Fibroblast of lung (primary cell): ENCODE measurements at places on chromosomes 1 and 21. TPM values are rescaled to one million over a fixed set of nuclear protein-coding genes. Genes with fewer than 3 reads are reported as not detected.

DNA sequence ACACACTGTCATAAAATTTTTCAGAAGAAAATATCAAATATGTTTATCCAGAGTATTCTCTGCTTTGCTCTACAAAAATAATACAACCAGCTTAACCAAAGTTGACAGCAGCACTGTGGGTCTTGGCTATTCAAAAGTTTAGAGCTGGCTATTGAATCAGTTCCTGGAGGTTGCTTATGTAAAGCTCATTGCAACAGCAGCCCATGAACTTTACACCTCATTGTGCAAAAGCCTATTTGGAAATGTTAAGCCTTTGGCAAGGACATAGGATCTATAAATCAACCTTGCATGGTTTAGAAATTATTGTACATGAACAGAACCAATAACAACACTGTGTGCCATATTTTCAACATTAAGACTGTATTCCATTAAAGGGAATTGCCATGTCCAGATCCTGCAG is 714.9 kb downstream of the ADGRL2 start:
- peak; percentile 98 for DNase-seq

DNA sequence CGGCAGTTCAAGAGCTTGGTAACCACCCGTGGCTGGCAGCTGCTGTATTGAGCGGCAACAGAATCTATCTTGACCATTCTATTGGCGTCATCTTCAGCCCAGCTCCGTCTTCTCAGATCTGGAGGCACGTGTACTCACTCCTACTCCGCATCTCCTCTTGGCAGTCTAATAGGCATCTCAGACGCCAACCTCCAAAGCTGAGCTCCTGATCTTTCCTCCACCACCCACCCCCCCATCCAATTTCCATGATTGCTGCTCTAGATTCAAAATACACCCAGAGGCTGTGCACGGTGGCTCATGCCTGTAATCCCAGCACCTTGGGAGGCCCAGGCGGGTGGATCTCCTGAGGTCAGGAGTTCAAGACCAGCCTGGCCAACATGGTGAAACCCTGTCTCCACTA is 84.6 kb upstream of the CASZ1 start:
- DNase-seq: no peak

DNA sequence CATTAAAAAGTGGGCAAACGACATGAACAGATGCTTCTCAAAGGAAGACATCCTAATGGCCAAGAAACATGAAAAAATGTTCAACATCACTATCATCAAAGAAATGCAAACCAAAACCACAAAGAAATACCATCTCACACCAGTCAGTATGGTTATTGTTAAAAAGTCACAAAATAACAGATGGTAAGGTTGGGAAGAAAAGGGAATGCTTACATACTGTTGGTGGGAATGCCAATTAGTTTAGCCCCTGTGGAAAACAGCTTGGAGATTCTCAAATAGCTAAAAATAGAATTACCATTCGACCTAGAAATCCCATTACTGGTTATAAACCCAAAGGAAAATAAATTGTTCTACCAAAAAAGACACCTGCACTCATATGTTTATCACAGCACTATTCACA is 369.4 kb downstream of the KCNH1 start:
- peak; percentile 66 for DNase-seq

DNA sequence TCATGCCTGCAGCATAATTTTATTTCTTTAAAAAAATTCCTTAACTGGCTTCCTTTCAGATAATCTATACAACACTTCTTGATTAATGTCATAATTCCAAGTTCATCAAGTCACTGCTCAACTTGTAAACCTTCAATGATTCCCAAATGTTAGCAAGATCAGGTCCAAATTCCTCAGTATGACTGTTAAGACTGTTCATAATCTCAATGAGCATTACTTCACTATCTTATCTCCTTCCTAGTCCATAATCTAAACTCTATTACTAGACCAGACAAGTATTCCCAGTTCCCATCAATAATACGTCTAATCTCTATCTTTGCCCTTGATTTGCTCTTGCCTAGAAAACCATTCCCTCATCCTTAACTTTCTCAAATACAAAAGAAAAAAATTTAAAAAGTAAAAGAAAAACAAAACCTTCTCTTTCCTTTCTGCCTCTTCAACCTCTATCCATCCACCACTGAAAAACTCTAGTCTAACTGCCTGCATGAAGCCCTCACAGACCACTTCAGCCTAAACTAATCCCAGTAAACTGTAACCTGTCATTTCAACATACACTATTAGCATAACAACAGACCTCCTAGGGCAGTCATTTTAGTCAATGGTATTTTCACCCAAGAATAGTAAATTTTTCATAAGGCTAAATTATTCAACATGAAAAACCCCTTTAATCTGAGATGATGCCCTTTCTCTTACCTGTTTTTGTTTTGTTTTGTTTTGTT is 15.5 kb downstream of the LUZP1 start:
- DNase-seq: no peak

GRCh38 chr1:201336711-201337450 is 40.6 kb downstream of the TNNT2 start:
- DNase-seq: no peak

DNA sequence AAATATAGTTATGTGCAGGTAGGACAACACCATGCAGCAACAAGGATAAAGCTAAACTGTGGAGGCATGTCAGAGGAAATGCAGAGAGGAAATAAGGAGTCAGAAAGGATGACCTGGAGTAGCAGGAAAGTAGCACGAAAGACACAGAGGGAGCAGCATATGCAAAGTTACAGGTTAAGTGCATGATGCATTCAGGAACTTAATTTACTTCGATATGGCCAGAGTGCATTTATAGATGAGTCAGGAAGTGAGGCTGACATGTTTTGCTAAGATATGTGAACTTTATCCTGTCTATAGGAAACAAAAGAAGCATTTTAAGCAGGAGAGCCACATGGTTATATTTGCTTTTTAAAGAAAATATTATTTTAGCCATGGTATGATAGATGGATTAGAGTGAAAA is 15.4 kb upstream of the MUTYH start:
- DNase-seq: no peak

DNA sequence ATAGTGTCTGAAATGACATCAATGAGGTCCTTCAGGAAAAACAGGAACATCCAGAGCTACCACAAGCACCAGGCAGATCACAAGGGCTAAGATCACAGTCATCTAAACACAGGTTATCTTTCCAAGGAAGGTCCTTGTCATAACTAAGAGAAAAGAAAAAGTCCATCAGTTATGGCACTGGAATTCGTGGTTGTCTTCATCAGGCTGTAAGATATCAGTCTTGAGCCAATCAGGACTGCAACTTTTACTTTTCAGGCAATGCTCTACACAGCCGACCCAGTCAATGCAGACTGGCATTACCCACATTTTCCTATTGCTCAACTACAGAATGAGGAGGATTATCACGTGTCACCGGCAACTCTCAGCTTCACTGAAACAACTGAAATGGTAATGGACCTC is 26.4 kb downstream of the SORT1 start:
- peak; percentile 81 for DNase-seq

GRCh38 chr1:3062616-3063378 is 6.2 kb upstream of the PRDM16 start:
- DNase-seq: no peak

GRCh38 chr1:202551683-202552082 is 158.6 kb downstream of the SYT2 start:
- DNase-seq: no peak

GRCh38 chr21:35324372-35325220 is 275.5 kb upstream of the RUNX1 start:
- DNase-seq: peak; percentile 82

- peak; percentile 63 for DNase-seq
Observed at GRCh38 chr1:219374636-219375035, 201.0 kb downstream of the LYPLAL1 start.

DNA sequence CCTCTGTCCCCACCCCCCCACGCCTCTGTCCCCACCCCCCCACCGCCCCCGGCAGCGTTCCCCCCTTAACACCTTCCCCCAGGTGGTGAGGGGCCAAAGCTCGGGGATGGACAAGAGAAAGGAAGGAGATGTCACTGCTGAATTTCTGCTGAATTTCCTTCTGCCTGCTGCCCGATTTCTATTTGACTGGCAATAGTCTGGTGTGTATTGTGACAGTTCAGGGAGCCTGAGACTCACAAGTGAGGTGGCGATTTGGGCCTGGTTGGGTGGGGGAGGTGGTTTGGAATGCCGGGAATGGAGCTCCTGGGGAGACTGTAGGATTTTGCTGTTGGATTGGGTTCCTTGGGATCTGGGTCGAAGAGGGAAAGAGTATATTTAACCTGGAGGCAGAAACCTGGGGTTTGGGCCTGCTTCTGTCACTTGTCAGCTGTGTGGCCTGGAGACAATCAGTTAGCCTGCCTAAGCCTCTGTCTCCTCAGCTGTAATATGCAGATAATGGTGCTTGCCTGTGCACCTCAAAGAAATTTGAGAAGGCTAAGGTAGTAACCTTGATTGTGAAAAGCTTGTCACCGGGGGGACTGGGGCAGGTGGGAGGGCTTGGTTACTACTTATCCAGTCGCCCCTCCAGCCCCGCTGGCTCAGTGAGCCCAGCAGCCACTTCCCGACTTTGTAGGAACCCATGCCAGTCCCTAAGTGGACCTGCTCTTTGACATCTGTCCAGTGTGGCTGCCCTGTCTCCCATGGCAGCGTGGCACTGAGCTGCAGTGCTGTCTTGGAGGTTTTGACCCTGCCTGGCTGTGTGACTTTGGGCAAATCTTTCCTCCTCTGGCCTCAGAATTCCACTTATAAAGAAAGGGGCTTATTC is 7.7 kb upstream of the LMNA start:
- DNase-seq: peak; percentile 54

DNA sequence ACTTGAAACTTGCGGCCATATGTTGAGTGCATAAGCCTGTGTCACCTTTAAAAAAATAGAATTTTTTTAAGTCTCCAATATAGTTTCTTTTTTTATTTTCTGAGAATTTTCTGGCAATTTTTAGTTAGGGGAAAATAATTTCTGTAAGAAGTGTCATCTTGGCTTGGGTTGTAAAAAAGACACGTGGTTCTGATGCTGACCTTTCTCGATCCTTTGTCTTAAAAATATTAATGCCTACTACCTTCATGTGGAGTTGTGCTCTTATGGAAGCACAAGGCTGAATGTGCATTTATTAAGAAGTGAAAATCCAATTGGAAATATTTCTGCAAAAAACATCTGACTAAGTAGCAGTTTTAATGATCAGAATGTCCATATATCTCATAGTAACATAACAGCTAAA is 3.5 kb downstream of the ELAVL4 start:
- no peak for DNase-seq

GRCh38 chr1:235131961-235132360 is 3.3 kb upstream of the TOMM20 start:
- no peak for DNase-seq

- DNase-seq: no peak
Observed at GRCh38 chr1:89611721-89612120, 21.2 kb upstream of the LRRC8C start.

DNA sequence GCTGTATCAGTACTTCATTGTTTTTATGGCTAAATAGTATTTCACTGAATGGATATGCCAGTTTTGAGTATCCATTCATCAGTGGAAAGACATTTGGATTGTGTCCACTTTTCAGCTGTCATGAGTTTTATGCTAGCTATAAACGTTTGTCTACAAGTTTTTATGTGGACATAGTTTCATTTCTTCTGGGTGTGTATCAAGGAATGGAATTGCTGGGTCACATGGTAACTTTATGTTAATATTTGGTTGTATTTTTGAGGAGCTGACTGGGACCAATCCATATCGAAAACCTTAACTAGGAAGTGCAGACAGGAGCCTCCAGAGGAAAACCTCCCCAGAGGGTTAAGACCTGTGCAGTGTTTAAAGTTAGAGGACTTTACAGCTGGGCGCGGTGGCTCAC is 31.8 kb upstream of the DISC1 start:
- DNase-seq: no peak

The RAB7B gene
- polyA plus RNA-seq: 15.5 and 20.1 TPM in 2 replicates

The C1QA gene
- not detected in 2 replicates for polyA plus RNA-seq

The AIM2 gene
- not detected in 2 replicates for polyA plus RNA-seq

The OR2M3 gene
- polyA plus RNA-seq: 0.02 TPM in 1 of 2 replicates, not detected in the other

The NR1I3 gene
- not detected in 2 replicates for polyA plus RNA-seq

The LENEP gene
- not detected in 2 replicates for polyA plus RNA-seq
